Mucosa of descending colon (tissue), 3 donors: ENCODE measurements at places on chromosomes 13 and 19.
A peak's percentile ranks its signal among the peaks of the same experiment; 100 is the strongest.

DNA sequence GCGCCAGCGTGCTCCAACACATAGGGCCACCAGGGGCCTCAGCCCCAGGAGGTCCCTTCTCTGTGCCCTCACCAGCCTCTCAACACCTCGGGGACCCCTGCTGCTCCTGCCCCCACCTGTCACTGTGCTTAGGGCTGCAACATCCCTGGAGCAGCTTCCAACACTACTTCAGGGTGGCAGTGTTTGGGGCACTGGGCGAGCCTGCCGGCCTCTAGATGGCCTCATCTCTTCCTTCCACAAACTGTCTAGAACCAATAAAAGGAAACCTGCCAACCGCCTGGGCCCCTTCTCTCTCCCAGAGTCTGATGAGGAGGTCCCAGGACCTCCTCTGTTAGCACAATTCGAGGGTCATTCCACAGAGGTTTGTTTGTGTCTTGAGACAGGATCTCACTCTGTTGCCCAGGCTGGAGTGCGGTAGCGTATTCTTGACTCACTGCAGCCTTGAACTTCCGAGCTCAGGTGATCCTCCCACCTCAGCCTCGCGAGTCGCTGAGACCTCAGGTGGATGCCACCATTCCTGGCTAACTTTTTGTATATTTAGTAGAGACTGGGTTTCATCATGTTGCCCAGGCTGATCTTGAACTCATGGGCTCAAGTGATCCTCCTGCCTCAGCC is 10.1 kb upstream of the SHD start:
- DNase-seq = no peak

DNA sequence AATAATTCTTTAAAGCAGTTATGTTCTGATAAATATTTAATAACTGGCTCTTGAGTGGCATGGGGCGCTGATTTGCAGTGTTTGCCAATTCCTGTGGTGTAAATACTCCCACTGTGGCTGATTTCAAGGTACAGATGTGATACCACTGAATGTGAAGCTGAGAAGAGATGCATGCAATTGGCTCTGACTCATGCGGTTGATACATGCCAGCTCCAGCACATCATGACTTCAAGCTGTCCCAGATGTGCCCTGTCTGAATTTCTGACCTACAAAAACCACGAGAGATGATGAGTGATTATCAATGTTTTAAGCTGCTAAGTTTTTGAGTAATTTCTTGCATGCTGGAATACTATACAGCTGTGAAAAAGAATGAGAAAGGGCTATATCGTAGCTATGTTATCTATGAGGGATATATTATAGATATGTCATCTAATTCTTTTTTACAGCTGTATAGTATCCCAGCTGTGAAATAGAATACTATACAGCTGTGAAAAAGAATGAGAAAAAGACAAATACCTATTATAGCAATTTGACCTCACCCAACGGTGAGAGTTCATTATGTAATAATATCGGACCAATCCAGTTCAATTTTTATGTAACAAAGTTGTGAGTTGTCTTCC is 7.6 kb upstream of the ACSBG2 start:
- DNase-seq = no peak

- no peak for DNase-seq
These were observed 863 bp downstream of the ANKRD10 start for GRCh38 chr13:110914081-110914330.

GRCh38 chr19:29917911-29918310 is 24.1 kb upstream of the URI1 start:
- DNase-seq = no peak

DNA sequence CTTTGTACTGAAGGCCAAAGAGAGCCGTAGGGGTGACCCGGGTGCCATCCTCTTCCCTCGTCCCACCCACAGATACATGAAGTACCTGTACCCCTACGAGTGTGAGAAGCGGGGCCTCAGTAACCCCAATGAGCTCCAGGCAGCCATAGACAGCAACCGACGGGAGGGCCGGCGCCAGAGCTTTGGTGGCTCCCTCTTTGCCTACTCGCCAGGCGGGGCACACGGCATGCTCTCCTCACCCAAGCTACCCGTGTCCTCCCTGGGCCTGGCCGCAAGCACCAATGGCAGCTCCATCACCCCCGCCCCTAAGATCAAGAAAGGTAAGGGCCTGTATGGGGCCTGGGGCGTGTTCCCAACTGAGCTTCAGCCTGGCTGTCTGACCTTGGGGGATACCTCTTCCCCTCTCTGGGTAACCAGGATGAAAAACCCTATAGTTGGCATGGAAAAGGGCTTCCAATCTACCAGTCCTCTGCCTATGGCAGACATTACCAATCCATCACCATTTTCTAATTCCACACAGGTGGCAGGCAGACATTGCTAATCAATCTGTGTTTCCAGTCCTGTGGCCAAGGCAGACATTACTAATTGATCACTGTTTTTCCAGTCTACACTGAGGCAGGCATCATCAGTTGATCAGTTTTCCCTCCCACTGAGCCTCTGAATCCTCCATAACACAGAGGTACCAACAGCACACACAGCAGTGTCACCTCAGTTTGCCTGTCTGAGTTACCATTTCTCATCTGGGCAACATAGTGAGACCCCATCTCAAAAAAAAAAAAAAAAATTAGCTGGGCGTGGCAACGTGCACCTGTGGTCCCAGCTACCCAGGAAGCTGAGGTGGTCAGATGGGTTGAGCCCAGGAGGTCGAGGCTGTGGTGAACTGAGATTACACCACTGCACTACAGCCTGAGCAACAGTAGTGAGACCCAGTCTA is 19.1 kb upstream of the WDR18 start:
- no peak for DNase-seq

GRCh38 chr19:57667228-57667627 is 1.5 kb upstream of the ZSCAN4 start:
- DNase-seq = no peak

DNA sequence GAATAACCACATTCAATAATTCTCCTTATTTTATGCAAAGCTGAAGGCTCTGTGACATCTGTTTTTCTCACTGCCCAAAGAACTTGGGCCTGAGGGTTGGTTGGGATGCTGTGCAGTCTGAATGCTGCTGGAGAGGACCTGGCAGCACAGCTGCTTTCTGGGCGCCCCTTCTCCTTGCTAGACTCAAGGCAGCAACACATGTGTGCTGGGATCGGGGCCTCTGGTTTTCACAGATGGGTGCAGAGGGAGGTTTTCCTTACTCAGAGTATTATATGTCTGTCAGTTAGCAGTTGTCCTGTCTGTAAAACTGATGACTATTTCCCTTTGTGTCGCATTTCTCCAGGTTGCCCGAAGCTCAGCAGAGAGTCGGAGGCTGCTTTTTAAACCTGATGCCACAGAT is 53.2 kb upstream of the TEX29 start:
- DNase-seq = no peak

DNA sequence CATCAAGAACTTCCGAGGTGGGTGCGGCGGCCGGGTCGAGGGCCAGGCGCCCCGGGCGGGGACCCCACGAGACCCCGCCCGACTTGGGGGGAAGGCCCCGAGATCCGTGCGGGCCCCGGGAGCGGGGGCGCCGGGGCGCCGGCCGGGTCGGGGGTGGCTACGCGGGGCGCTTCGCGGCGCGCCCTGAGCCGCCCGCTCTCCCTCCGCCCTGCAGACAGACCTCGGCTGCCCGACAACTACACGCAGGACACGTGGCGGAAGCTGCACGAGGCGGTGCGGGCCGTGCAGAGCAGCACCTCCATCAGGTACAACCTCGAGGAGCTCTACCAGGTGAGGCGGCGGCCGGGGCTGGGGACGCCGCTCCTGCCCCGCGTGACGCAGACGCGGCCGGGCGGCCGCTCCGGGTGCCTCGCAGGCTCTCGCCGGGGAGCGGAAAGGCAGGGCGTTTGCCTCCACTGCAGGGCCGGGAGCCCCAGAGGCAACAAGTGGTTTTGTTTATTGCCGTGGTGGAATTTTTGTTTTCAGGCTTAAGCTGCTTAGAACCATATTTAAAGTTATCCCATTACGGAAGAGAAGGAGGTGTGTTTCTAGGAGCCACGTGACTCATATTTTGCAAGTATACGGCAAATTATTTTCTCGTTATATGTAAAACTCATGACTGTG is 477 bp downstream of the CUL4A start:
- peak; percentile 72 for DNase-seq

- no peak for DNase-seq
These were observed 86.5 kb downstream of the COL4A1 start for GRCh38 chr13:110220471-110220870.

- DNase-seq = no peak
These were observed 27.9 kb downstream of the RCBTB2 start for GRCh38 chr13:48505012-48505411.

- no peak for DNase-seq
These were observed 8.1 kb upstream of the SDHAF1 start for GRCh38 chr19:35986664-35987570.

DNA sequence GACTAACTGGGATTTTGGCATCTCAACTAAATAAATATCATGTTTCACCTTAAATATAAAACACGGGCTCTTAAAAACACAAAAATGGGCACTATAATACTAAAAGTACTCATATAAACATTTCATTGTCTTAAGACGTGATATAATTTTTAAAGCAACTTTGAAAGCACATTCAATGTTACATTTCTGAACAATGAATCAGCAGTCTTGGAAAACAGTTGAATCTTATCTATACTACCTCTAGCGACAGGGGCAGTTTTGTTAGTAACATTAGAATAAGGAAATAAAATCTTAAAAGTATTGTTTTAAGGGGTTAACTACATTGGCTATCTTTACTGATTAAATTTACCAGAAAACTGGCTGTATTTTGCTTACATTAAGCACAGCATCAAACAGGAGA is 156.9 kb downstream of the UGGT2 start:
- no peak for DNase-seq

GRCh38 chr19:11673608-11674041 is 65.1 kb downstream of the ZNF823 start:
- DNase-seq = peak; percentile 78

DNA sequence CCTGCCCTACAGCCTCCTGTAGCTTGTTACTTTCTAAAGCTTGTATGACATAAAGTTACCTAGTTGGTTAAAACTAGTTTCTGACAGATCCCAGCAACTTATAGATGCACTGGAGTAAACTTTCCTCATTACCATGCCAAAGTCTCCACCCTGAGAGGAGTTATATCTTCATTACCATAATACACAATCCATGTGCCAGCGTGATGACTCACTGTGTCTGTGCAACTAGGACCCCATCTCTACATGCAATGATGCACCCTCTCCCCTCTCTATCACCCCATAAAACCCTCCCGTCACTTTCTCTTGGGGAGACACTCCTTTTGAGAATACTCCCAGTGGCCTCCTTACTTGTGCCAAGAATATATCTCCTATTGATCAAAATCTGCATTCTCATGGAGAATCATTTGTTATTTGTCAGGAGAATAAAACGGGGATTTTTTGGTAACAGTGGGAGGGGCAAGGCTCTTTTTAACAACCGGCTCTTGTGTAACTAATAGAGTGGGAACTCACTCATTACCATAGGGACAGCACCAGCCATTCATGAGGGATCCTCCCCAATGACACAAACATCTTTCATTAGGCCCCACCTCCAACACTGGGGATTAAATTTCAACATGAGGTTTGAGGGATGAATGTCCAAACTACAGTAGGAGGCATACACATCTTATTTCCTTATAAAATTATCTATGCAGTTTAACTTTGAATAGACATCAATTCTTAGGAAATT is 235.1 kb upstream of the ATXN8OS start:
- no peak for DNase-seq

GRCh38 chr13:30572859-30573275 is 44.9 kb upstream of the USPL1 start:
- DNase-seq = no peak

DNA sequence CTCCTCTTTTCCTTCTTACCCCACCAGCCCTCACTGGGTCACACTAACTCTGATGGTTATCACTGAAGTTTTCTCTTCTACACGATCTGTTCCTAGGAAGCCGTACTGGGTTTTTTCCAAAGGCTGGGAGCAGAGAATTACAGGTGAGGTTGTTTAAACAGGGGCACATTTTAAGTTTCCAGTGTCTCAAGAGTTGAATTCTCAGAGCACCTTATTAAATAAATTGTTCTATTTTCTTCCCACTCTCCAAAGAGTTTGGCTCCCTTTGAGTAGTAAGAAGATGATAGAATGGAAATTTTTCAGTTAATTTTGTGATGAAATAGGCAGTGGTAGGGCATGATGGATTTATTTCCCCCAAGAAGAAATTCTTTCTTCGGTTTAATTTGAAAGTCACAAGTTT is at the start of gene OR7D4:
TSS of gene OR7D4 (minus strand) at position 101 of the 400 bp plus-strand sequence. CDS start 4,752 bp downstream, outside the sequence.
- DNase-seq = no peak

GRCh38 chr13:45143346-45143751 is 23.0 kb downstream of the GTF2F2 start:
- DNase-seq = no peak

DNA sequence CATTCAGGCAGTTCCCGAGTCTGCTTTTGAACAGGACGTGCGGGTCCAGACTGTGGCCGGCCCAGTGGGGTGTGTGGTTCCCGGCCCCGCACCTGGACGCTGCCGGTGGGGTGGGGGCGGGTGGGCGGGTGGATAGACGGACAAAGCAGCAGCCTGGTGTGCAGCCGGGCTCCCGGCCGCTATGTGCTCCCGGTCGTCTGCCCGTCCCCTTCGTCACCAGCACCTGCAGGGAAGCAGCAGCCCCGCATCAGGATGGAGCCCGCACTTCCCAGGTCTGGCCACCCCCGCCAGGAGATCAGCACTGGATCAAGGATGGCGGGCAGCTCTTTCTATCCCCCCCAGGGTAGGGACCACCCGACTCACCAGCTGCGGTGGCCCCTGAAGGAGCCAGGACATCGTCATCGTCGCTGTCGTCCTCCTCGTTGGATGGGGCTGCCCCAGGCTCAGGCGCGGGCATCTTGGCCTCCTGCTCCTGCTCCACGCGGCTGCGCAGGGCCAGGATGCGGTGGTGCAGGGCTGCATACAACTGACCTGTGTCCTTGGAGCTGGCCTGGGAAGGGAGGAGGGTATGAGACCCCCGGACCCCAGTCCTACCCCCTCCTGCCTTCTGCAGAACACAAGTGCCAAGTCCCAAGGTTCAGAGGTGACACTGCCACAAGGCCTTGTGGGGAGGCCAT is 3.5 kb downstream of the CAPS start:
- DNase-seq = no peak

DNA sequence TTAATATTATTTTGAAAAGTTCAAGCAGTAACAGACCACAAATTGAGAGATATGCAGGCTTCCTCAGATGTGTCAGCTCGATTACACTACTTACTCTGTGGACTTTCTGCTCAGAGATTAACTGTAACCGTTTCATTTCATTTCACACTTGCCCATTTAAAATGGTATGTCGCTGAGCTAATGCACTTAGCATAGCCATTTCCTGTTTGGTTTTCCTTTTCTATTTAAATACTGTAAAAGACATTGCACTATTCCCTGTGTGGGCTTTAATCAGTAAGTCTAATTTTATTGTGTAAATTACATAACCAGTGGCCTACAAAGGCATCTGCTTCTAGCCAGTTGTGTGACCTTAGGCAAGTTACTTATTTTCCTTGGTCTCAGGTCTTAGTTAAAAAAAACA is 237.6 kb downstream of the LACC1 start:
- no peak for DNase-seq
